Stimulated activated CD8-positive, alpha-beta memory T cell treated with anti-CD3 and anti-CD28 coated beads, Interleukin-4, amount 100 ng/mL, for 4 hours (primary cell): ENCODE measurements at places on chromosomes 5 and 9.

GRCh38 chr9:83491995-83492394 is 46.2 kb downstream of the FRMD3 start:
- DNase-seq: no peak

- no peak for DNase-seq
Observed at GRCh38 chr5:7659420-7659819, 191.5 kb downstream of the CFAP90 start.

DNA sequence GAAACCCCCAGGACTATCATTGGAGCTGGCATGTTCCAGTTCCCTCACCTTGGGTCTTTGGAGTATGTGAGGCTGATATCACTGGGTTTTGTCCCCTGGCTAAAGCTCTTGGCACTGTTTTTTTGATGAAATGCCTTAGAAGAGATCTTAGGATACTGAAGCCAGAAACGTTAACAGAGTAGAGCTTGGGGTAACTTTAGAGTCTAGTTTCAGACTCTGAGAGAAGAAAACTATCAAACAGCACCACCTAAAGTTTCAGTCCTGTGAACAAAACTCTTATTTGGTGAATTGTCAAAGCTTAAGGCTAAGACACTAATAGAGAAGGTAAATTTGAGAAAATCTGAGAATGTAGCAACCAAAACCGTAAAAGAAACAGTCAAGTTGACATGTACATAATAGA is 111.7 kb upstream of the PUM3 start:
- no peak for DNase-seq

- DNase-seq: no peak
Observed at GRCh38 chr5:155047818-155048217, 34.3 kb downstream of the KIF4B start.

DNA sequence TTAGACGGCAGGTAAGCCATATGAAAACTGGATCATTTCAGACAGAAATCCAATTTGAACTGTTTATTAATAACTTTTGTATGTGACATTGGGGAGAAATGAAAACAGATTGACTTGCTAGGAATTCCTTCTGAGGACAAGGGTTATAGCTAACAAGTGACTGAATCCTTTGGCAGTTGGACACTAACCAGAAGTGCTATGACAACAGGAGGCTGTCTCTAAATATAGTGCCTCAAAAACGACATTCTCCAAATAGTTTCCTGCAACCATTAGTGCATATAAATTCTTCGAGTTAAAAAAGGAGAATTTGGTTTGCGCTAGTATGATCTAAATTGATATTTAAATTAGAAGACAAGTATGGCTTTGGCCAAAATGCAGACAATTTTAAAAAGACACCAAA is 338.6 kb downstream of the PTPRD start:
- DNase-seq: no peak

DNA sequence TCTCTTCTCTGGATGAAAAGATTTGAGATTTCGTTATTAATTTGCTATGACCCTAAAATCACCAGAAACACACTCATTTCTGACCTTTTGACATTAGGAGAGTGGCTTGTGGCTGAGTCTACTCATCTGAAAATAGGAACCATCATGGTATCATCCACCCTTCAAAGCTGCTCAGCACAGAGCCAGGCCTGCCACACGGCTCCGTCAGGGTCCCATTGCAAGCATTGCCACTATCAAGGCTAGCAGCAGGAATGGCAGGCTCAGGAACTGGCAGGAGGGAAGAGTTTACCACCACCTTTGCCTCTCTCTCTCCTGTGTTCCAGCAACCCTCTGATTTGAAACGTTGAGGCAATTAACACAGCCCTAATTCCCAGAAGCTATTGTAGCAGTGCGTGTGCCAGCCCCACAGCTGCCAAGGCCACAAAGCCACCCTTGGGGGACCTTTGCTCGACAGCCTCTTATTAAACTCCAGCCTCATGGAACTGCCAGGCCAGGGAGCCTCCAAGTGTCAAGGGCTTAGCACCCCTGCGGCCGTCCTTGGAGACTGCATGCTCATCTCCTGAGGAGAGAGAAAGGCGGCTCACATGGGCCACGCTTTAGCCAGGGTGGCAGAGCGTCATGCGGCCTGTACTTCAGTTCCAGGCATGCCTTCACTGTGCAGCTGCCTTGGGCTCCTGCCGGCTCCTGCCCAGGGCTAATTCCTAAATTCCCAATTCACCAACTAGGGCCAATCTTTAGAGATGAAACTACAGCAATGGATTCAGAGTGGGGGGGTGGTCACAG is 145.9 kb downstream of the ROR2 start:
- no peak for DNase-seq

DNA sequence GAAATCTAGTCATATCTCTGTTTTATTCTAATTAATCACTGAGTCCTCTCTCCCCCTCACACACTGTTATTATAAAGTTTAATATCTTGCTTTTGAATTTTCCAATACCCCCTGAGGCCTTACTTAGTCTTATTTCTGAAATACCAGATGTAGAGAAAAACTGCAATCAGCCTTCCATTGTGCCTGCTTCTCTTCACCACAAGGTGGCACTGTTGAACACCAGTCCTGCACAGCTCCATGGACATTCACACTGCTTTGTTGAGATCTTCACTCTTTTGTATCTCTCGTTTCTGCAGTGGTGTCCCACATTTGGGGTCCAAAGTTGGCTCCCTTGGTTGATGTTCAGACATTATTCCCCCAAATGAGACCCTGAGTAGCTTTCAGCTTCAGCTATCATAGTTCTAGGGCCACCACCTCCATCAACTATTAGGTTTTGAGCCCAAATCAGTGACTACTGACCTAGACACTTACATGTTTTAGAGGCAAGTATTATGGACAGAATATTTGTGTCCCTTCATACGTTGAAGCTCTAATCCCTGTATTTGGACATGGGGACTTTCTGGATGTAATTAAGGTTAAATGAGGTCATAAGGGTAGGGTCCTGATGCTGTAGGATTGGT is 24.3 kb downstream of the BOD1 start:
- no peak for DNase-seq

DNA sequence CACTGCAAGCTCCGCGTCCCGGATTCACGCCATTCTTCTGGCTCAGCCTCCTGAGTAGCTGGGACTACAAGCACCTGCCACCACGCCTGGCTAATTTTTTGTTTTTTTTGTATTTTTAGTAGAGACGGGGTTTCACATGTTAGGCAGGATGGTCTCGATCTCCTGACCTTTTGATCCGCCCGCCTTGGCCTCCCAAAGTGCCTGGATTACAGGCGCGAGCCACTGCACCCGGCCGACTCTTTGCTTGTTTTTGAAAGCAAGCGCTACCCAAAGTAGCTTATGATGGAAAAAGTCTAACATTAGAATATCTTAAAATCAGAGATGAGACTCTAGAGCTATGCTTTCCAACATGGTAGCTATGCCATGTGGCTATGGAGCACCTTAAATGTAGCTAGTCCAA is 585.5 kb upstream of the ITGA1 start:
- DNase-seq: no peak

GRCh38 chr5:128491291-128491690 is 46.8 kb downstream of the FBN2 start:
- no peak for DNase-seq

- peak; percentile 53 for DNase-seq
Observed at GRCh38 chr9:113511856-113512761, 48.6 kb downstream of the RGS3 start.

GRCh38 chr9:129254566-129255287 is 76.7 kb upstream of the IER5L start:
- DNase-seq: no peak

- DNase-seq: no peak
Observed at GRCh38 chr5:83562071-83562606, 90.6 kb downstream of the VCAN start.

GRCh38 chr5:82031220-82032119 is 59.6 kb downstream of the ATG10 start:
- DNase-seq: no peak
